Stimulated activated CD4-positive, alpha-beta T cell treated with anti-CD3 and anti-CD28 coated beads, Interleukin-4, amount 100 ng/mL, for 4 hours (primary cell): ENCODE measurements at places on chromosomes 12 and 14.

DNA sequence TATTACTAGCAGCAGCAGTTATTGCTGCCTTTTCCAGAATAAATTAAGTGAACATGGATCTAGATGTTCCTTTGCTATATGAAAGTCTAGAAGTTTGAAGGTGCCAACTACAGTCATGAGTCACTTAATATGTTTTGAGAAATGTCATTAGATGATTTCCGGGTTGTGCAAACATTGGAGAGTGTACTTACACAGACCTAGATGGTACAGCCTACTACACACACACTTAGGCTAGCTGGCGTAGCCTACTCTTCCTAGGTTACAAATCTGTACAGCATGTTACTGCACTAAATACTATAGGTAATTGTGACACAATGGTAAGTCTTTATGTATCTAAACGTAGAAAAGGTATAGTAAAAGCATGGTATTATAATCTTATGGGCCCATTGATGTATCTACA is 368.1 kb downstream of the PDZRN4 start:
- no peak for DNase-seq

- DNase-seq, result no peak
These were observed 307.2 kb downstream of the CACNA1C start for GRCh38 chr12:2359725-2360629.

DNA sequence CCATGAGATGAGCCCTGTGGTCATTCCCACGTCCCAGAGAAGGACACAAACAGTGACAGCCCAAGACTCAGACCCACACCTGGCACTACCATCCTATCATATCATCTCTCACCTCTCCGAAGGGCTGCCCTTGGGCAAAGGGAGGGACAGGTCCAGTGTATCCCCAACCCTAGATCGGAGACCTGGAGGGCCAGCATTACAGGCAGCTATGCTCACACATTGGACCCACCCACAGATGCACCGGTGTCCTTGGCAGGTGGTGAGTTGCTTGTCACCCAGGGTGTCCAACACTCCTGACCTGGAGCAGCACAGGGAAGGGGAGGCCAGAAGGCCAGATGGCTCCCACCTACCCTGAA is 117.4 kb downstream of the DICER1 start:
- DNase-seq, result no peak

- DNase-seq, result no peak
These were observed 29.8 kb downstream of the LRRIQ1 start for GRCh38 chr12:85065837-85066482.

- no peak for DNase-seq
These were observed 166.2 kb upstream of the CDKN3 start for GRCh38 chr14:54230645-54231044.
